ENCODE measurements at places on chromosomes 3 and 15.

GRCh38 chr15:101686718-101687117 lies 34.5 kb upstream of the TM2D3 start:
- DNase-seq = no peak

DNA sequence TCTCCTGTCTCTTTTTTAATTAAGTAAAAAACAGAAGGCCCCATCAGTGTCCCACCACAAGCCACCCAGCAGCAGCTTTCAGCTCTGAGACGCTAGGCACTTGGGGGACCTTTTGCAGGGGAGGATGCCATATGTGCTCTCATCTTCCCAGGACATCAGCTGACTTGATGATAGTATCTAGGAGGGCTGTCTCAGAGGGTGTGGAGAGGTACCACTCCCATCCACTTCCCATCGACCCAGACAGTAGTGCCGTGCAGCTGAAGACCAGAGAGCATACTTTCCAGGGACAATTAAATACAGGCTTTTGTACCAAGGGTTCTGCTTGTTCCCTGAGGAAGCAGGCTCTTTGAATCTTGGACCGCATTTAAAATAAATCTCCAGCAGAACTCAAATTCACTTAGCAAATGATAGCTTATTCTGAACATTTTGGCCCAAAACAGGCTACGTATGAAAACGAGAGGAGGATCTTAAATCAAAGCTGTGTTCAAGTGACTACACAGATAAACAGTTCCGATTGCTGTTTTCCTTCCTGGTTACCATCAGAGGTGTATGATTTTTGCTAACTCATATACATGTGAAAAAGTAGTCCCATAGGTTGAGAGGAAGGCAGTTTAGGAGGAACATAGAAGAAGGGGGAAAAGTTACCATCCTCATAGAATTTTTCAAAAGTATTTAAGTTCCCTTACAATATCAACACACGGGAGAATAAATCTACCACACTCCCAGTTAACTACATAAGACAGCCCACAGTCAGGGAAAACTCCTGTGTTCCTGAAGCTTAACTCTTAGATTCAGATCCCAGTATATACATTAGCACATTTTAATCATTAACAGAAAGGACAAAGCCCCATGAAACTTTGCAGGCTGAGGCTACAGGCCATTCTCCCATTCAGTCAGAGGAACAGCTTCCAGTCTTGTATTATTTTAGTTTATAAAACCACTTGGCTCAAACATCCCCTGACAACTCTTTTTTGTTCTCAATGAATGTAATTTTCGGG lies 9.5 kb downstream of the WNT5A start:
- DNase-seq = no peak

DNA sequence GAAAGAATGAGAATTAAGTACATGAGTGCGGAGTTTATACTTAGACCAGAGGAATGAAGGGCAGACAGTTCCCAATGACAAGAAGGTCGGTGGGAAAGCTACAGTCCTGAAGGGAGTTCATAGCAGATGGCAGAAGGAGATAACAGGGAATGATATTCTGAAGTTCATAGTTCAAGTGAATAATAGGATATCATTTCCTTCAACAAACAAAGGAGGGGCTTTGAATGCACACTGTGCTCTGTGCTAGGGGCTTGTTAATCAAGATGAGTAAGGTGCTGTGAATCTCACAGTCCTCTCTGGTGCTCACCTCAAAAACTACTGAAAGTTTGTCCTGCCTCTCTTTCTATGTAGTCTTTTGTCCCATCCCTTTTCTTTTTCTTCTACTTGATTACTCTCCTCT lies 41.9 kb downstream of the SIDT1 start:
- DNase-seq = no peak

DNA sequence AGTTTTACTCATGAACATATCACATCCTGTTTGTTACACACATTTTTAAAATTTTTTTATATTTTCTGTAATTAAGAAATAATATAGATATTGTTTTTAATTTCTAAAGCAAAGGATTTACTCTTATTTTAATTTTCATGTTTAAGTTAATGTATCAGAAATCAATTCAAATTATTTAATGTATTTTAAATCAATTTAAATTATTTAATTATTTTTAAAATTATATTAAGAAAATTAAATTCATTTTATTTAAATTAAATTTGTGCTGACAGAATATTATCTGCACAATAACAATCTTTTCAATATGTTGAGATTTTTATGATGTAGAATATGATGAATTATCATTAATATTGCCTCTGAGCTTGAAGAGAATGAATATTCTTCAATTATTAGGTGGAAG lies 681.2 kb upstream of the ALCAM start:
- DNase-seq = no peak

- DNase-seq = no peak
Observed at GRCh38 chr3:99867594-99868310, 50.1 kb downstream of the CMSS1 start.

- no peak for DNase-seq
Observed at GRCh38 chr3:43753741-43754715, 63.3 kb downstream of the ABHD5 start.

- no peak for DNase-seq
Observed at GRCh38 chr3:125240496-125240895, 27.9 kb upstream of the SLC12A8 start.

DNA sequence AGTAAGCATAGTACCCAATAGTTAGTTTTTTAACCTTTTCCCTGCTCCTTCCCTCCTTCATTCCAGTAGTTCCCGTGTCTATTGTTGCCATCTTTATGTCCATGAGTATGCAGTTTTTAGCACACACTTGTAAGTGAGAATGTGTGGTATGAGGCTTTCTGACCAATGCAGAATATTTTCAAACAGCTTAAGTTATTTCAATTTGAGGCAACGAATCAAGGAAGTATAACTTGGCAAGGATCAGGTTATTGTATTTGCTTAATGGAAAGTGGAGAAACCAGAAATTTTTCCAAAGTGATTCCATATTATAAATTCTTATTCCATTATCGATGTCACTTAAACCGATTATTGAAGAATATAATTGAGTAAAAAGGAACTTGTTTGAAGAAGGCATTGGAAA lies 954.8 kb downstream of the GBE1 start:
- DNase-seq = no peak

- no peak for DNase-seq
Observed at GRCh38 chr15:90004252-90004651, 3.1 kb downstream of the ZNF710 start.

DNA sequence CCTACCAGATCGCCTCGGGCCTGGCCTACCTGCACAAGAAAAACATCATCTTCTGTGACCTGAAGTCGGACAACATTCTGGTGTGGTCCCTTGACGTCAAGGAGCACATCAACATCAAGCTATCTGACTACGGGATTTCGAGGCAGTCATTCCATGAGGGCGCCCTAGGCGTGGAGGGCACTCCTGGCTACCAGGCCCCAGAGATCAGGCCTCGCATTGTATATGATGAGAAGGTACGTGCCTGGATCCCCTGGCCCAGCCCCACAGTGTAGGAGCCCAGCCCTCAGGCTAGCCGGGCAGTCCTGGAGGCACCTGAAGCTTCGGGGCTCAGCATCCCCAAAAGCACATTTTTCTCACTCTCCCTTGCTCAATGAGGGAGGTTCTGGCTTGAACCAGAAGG lies 135.8 kb downstream of the LRRK1 start:
- no peak for DNase-seq

DNA sequence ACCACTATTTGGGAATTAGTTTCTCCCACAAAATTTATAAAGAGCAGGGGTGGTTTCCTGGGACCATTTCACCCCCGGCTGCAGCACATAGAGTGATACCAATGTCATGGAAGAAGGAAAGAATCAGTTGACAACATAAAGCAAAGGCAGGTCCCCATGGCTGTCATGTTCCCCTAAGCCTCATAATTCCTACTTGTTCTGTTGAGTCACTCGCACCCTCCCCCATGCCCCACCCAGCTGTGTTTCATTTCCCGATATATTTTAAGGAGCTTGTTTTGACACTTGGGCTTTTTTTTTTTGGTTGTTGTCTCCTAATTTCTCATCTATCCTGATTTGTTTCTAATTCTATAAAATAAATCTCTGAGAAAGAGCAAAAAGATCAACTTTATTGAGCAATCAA lies 24.9 kb downstream of the ERC2 start:
- DNase-seq = no peak

GRCh38 chr15:37586011-37586583 lies 348.3 kb upstream of the TMCO5A start:
- no peak for DNase-seq

DNA sequence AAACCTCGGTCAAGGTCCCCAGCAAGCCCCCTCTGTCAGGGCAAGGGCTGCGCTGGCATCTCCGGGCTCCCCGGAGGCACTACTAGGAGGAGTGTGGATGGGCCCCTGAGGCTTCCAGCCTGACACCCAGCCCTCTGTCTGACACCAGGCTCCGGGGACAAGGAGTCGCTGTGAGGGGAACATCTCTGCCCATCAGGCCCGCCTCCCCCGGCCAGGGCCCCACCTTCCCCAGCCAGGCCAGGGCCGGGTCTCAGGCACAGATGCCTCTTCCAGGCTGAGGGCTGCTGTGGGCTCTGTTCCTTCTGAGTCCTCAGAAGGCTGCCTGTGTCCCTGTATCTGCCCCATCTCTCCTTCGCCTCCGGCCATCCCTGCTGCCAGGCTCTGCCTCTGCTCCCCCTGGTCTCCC lies 15.8 kb downstream of the CSPG4 start:
- no peak for DNase-seq

GRCh38 chr15:35929740-35930444 lies 383.9 kb upstream of the DPH6 start:
- DNase-seq = no peak

- no peak for DNase-seq
Observed at GRCh38 chr3:153666991-153667740, 454.0 kb upstream of the ARHGEF26 start.

- DNase-seq = no peak
Observed at GRCh38 chr15:69289342-69290146, 9.2 kb upstream of the PAQR5 start.

- DNase-seq = no peak
Observed at GRCh38 chr3:85881833-85882393, 923.1 kb downstream of the CADM2 start.

DNA sequence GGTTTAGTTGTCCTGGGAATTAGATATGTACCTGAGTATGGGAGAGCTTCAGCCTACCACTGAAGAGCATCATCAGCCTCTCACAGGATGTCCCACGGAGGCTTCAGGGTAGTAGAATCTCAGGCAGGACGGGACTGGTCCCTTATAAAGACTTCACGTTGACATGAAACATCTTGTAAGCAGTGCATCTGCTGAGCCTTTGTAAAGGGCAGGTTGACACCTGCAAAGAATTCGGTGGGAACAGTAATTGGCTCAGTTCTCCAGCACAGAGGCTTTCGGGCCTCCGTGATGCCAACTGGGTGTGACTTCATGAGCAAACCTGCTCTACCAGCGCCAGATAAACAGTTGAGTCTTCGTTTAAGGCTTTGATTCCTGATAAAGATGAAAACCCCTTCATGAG lies 26.9 kb upstream of the AVEN start:
- DNase-seq = no peak

DNA sequence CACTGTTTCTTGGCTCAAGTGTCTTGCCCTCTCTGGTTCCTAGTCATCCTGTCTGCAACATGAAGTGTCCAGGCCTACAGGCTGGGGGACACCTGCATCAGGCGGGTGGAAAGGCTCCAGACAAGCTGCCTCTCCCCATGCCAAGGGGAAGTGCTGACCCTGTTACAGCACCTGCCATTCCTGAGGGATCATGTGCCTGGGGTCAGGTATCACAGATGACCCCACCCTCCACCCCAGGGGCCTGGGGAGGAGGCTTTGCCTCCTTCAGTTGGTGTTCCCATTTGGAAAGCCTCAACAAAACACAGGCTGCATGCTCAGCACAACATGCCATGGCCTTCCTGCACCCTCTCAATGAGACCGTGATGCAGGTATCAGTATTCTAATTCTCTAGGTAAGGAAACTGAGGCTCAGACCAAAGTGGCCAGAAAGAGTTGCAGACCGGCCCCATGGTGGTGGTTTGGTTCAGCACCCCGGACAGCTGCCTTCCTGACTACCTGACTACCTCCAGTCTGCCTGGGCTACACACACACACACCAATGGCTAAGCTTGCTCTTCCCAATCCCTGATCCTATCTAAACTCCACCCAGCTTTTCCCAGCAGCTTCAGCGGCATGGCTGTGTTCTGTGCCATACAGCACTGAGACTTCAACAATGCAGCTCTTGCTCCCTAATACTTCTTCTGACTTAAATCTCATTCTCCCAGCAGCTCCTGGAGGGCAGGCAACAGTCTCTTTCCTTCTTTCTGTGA lies 69.7 kb upstream of the LINGO1 start:
- DNase-seq = no peak

DNA sequence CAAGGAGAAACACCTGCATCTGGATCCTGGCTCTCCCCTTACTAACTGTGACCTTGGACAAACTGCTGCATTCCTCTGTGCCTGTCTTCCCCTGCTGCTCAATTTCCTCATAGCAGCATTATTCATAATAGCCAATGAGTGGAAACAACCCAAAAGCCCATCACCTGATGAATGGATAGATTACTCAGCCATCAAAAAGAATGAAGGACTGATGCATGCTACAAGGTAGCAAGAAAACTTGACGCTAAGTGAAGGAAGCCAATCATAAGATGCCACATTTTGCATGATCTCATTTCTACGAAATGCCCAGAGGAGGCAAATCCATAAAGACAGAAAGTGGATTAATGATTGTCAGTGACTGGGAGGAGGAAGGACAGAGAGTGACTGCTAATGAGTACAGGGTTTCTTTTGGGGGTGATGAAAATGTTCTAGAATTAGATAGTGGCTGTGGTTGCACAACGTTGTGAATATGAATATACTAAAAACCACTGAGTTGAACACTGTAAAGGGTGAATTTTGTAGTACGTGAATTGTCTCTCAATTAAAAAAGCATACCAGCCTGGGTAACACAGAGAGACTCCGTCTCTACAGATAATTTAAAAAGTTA lies 11.2 kb downstream of the IGDCC4 start:
- DNase-seq = no peak

- no peak for DNase-seq
Observed at GRCh38 chr15:39936681-39937080, 2.8 kb downstream of the EIF2AK4 start.

DNA sequence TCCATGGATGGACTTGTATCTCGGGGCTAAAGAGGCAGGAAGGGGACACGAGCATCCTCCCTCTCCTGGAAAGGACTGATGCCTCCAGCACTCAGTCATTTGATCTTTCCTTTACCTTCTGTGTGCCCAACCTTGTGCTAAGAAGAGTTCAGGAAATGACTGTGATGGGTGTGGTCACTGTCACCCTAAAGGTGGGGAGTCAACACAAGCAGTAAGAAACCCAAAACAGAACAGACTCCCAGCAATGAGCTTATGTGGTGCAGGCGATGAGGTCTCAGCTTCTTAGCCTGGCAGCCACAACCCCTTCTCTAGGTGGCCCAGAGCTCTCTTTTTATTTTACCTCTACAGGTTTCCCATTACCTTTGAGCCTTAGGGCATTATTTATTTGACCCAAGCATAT lies 3.8 kb downstream of the MPI start:
- DNase-seq = no peak

DNA sequence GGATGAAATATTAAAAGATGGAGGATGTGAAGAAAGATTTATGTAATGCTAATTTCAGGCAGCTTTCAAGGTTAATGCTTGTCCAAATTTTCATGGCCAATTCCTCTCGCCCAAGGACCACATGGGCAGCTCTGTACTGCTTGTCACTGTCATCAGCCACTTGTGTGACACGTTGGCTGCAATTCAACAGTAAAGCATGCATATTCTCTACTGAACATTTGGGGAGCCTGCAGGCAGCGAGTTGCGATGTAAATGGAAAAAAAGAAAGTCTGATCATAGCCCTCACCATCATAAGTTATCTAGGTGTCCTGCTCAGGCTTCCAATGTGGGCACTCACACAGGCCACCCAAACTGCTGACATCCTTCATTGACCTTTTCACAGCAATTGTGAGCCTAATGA lies 1026.8 kb upstream of the NR2F2 start:
- no peak for DNase-seq
